ENCODE measurements at places on chromosomes 4 and X.

- DNase-seq, result no peak
Observed at GRCh38 chr4:122577808-122578781, 42.8 kb downstream of the IL21 start.

GRCh38 chrX:138763761-138764160 is 52.2 kb upstream of the FGF13 start:
- DNase-seq, result no peak

- no peak for DNase-seq
Observed at GRCh38 chrX:152900937-152901445, 3.1 kb downstream of the ZNF185 start.

GRCh38 chr4:7333801-7334421 is 100.8 kb downstream of the PSAPL1 start:
- DNase-seq, result no peak

DNA sequence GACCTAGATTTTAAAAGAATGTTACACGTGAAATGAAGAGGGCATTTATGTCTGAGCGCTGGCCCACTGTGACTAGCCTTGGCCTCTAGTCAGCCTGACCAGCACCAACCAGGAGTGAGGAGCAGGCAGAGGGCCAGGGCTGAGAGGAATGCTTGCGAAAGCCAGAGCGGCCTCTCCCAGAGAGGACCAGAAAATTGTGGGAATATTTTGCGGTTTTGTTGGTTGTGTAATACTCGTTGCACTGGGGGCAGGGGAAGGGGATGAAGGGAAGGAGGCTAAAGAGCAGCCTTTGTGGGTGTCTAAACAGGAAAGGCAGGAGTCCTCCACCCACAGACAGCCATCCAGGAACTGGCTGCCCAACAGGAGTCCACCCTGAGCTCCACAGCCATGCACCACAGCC is 3.8 kb downstream of the GABRE start:
- DNase-seq, result no peak

GRCh38 chr4:24303926-24304325 is 280.4 kb downstream of the DHX15 start:
- no peak for DNase-seq

- DNase-seq, result no peak
Observed at GRCh38 chr4:13007802-13008470, 476.2 kb downstream of the RAB28 start.

- no peak for DNase-seq
Observed at GRCh38 chrX:134669378-134670098, 11.3 kb upstream of the PLAC1 start.

- DNase-seq, result no peak
Observed at GRCh38 chr4:113013751-113014150, 35.7 kb upstream of the ANK2 start.

DNA sequence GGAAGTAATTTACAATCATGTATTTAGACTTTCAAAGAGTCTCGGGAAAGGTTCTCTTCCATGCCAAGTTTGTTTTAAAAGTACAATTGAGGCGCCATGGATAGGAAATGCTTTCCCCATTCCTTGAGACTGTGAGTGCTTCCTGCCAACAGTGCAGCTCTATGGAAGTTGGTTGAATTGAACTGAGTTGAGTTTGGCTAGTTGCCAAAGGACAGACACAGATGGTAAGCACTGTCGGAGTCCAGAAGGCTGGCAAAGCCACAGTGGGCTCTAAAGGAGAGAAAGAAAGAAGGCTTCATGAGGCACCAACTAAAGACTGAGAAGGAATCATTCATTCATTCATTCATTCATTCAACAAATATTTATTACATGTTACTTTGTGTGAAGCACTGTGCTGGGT is 4.3 kb upstream of the KCNE5 start:
- no peak for DNase-seq
